ENCODE measurements at places on chromosomes 2 and 18. TPM values are rescaled to one million over a fixed set of nuclear protein-coding genes. Genes with fewer than 3 reads are reported as not detected.

TCF4 gene
- 6.1 TPM for total RNA-seq

GRCh38 chr2:190802129-190802528 is 78.5 kb upstream of the GLS start:
- H3K4me3 ChIP-seq, result no peak overlapping the region
- H3K36me3 ChIP-seq, result no peaks in the 10 kb centered on the region
- no peak for DNase-seq
- H3K27me3 ChIP-seq, result no peaks in the 10 kb centered on the region

GRCh38 chr2:182924306-182924705 is 57.9 kb upstream of the FRZB start:
- no peak overlapping the region for H3K27ac ChIP-seq
- H3K4me3 ChIP-seq, result no peak overlapping the region
- H3K36me3 ChIP-seq, result peaks cover 17% of the 10 kb centered on the region
- no peak for DNase-seq

GRCh38 chr2:47964722-47965434 is 58.6 kb upstream of the FBXO11 start:
- peaks cover 31% of the 10 kb centered on the region for H3K27me3 ChIP-seq
- peaks cover 5% of the 10 kb centered on the region for H3K36me3 ChIP-seq
- no peak overlapping the region for H3K27ac ChIP-seq
- no peak overlapping the region for H3K4me3 ChIP-seq

DNA sequence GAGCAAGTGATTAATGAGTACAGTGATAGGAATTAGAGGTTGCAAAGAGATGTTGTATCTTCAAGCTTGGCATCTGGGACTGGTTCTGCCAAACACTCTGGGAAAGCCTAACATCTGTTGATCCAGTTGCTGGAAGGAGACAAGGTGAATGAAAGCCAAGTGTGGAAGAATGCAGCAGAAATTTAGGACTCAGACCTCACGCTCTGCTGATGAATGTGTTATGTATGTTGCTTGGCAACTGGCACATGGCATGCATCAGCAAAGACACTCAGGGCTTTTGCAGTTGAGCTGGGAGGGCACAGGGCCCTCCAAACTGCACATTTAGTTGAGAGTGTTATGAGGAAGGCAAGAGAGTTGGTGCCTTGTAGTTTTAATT is 105.5 kb downstream of the COLEC12 start:
- no peaks in the 10 kb centered on the region for H3K36me3 ChIP-seq
- no peak overlapping the region for H3K4me3 ChIP-seq
- DNase-seq, result no peak
- no peak overlapping the region for H3K27ac ChIP-seq

All from natural killer cell treated with Interleukin-12 subunit alpha and Interleukin-12 subunit beta and Interleukin-15 and Interleukin-18, amount 100 ng/mL, for 72 hours (primary cell).